GM23338 (cell line): ENCODE measurements at places on chromosomes 3 and 15.

DNA sequence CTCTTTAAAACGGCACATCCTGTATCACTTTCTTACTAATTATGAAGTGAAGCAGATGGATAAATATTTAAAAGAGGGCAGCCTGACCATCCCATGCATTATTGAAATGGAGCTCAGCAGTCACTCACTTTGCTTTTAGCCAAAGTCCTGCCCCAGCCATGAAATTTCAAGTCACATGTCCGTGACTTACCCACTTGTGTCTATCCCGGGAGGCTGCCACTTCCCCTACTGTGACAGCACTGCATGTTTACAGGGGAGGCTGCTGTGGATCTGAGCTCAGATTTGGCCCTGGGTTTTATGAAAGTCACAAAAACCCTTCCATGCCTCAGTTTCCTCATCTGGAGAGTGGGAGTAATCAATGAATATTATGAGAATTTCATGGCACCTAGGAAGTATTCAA lies 17.9 kb upstream of the LRRK1 start:
- no peaks in the 10 kb centered on the region for H3K27me3 ChIP-seq
- H3K4me1 ChIP-seq = no peaks in the 10 kb centered on the region; the same call in 1 of the 2 replicates
- no peaks in the 10 kb centered on the region for H3K36me3 ChIP-seq
- H3K4me3 ChIP-seq = no peak overlapping the region

DNA sequence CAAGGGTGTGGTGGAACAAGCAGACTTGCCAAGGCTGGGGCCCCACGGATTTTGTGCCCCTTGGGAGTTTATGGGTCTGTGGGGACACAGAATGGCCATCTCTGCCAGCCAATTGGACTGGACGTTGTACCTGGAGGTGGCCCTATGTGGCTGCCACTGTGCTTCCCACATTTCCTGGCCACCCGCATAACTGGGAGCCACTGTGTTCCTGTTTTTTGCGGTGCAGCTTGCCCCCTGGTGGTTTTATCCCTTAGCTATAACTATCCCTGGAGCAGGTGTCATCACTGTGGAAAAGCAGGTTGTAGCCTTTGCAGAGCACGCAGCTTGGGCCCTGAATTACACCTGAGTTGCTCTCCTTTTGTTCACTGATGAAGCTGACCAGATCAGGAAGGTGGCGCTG lies 306.3 kb downstream of the ZPLD1 start:
- no peak overlapping the region for H3K27ac ChIP-seq
- peak; percentile 53 for DNase-seq
- H3K27me3 ChIP-seq = no peaks in the 10 kb centered on the region
- no peaks in the 10 kb centered on the region for H3K4me1 ChIP-seq
- no peak overlapping the region for H3K4me3 ChIP-seq

GRCh38 chr3:49461443-49462171 lies 8.5 kb upstream of the DAG1 start:
- no peaks in the 10 kb centered on the region for H3K36me3 ChIP-seq
- peak overlapping the region; percentile 29; the same call in 1 of the 2 replicates for H3K4me3 ChIP-seq
- peaks cover 37% of the 10 kb centered on the region for H3K4me1 ChIP-seq
- DNase-seq = peak; percentile 88
- H3K27me3 ChIP-seq = no peaks in the 10 kb centered on the region
- peak overlapping the region; percentile 99 for H3K27ac ChIP-seq

DNA sequence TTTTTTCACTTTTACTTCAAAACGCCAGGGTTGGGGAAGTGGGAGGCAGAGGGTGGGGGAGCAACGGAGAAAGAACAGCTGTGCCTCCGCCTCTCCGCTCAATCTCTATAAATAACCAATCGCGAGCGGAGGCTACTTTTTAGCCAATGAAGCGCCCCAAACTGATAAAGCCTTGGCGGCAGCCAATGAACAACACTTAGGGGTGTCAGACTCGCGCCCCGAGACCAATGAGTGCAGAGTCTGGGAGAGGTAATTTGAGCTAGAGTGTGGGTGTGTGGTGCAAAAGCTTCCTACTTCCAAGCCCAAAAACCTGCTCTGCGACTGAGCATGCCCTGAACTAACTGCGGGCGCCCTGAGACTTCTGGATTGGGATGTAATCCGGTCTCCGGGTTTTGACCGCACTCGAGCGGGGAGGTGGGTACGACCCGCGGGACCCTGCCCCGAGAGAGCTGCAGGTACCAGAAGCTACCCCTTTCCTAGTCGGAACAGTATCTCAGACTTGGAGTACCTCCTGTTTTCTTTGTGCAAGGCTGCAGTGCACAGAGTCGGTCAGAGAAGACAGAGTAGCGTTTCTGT lies 800 bp upstream of the RAP2B start:
- no peaks in the 10 kb centered on the region for H3K36me3 ChIP-seq
- peak overlapping the region; percentile 96 for H3K4me3 ChIP-seq
- H3K4me1 ChIP-seq = peaks cover 24% of the 10 kb centered on the region
- H3K27me3 ChIP-seq = peaks cover 7% of the 10 kb centered on the region; the same call in 1 of the 2 replicates
- peak overlapping the region; percentile 82 for H3K27ac ChIP-seq
- DNase-seq = peak; percentile 99

- H3K36me3 ChIP-seq = no peaks in the 10 kb centered on the region
- DNase-seq = no peak
- no peak overlapping the region for H3K27ac ChIP-seq
- no peaks in the 10 kb centered on the region for H3K4me1 ChIP-seq
These were observed 10.2 kb upstream of the FAH start for GRCh38 chr15:80142646-80143045.
